NCI-H82 (cell line): ENCODE measurements at places on chromosomes 12 and 14.
A peak's percentile ranks its signal among the peaks of the same experiment; 100 is the strongest.

- no peak for DNase-seq
Observed at GRCh38 chr12:105832806-105833205, 305.9 kb downstream of the NUAK1 start.

DNA sequence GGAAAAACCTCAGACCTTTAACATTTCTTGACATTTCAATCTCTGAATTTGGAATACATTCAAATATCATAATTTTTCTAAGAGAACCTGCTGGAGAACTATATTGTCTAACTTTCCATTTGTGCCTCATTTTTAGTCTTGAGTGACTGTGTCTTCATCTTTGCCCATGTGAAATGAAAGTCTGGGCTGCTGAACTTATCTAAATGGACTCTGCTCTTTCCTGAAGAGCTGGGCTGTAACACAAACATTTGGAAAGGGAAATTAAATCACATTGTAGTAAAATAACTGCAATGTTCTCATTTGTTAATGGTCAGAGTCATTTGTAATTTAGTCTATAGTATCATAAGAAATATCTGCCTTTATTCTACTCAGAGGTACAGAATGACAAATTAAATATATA, 373.1 kb downstream of the LRIG3 start:
- DNase-seq, result no peak

- DNase-seq, result no peak
Observed at GRCh38 chr12:96297504-96297903, 102.7 kb downstream of the CDK17 start.

DNA sequence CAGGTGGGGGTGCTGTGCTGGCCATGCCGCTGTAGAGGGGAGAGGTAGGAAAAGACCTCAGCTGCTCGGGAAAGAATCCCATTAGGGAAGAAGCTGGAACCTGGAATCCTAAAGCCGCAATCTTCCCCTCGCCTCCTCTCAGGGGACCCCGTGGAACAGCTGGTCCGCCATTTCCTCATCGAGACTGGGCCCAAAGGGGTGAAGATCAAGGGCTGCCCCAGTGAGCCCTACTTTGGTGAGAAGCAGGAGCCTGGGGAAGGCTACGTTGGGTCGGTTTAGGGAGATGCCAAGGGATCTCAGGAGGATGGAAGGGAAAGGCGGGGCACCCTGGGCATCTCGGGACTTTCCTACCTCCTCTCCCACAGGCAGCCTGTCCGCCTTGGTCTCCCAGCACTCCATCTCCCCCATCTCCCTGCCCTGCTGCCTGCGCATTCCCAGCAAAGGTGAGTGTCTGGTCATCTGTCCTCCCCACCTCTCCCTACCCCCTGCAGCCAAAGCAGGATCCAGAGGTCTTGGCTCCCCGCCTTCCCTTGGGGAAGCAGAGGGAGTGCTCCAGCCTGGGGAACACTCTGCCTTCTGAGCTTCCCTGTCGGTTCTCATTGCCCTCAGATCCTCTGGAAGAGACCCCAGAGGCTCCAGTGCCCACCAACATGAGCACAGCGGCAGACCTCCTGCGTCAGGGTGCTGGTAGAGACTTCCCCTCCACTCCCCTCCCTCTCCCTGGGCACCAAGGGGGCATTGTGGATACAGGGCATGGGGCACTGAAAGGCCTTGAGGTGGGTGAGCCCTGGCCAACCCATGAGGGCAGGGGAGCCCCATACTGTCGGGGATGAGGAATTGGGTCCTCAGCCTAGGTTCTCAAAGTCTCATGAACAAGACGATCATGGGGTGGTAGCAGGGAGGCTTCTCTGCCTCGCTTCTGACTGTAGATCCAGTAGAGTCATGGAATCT, 12.4 kb downstream of the TNS2 start:
- no peak for DNase-seq

GRCh38 chr12:8912914-8913313, 1.4 kb upstream of the PHC1 start:
- peak; percentile 33 for DNase-seq

GRCh38 chr14:101480022-101480746, 81.1 kb upstream of the DIO3 start:
- peak; percentile 84 for DNase-seq

DNA sequence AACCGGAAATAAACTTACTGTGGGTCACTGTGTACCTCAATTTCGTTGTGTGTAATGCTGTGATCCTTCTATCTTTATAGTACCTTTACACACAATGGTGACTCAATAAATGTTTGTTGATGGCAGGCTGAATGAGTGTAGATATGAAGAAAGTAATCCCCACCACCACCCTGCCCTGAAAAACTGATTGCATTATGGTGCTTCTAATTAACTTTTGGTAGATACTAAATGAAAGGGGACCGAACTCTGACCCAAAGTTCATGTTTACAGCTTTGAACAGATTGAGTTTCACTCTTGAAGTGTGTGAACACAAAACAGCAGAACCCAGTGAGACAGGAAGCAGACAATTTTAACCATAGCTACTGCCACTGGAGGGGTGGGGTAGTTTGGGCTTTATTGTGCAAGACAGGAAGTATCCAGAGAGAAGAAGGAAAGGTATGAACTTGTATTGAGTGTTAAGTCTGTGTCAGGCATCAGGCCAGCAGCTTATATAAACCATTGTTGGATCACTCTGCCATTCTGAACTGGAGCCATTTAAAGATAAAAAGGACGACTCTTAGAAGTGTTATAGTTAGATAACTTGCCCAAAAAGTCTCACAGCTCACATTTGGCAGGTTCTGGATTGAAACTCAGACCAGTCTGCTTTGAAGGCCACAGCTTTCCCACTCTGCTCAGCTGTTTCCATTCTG, 197.0 kb upstream of the AMIGO2 start:
- DNase-seq, result peak; percentile 81

GRCh38 chr12:292186-292585, 29.6 kb upstream of the SLC6A13 start:
- DNase-seq, result no peak

DNA sequence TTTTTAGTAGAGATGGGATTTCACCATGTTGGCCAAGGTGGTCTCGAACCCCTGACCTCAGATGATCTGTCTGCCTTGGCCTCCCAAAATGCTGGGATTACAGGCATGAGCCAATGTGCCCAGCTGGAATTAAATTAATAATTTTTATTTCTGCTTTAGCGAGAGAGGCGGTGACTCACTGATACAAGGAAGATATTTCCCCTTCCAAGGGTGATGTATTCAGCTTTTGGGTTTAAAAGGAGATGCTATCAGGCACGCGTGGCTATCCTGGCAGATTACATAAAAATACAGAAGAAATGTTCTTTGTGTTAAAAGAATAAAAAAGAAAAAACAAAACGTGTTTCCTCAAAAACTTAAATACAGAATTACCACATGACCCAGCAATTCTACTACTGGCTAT, 12.4 kb upstream of the P2RX7 start:
- no peak for DNase-seq

GRCh38 chr12:109858764-109859163, 21.6 kb downstream of the GLTP start:
- no peak for DNase-seq

- no peak for DNase-seq
Observed at GRCh38 chr12:99151744-99152143, 495.8 kb upstream of the GARIN6 start.

DNA sequence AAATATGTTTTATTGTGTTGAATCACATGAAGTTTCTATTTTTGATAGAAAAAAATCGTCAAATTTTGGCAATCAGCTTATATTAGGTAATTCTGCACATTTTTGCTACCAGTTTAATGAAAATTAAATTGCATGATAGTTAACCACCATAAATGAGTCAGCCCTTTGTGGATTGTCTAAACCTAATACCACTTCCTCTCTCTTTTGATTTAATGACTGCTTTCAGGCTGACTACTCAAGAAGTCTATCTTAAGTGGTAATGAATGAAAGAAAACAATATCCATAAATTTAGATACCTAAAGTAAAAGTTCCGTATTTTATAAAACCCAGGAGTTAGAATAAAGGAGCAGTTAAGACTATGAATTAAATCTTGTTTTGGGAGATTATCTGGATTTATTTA, 450.5 kb downstream of the TMEM117 start:
- peak; percentile 68 for DNase-seq

DNA sequence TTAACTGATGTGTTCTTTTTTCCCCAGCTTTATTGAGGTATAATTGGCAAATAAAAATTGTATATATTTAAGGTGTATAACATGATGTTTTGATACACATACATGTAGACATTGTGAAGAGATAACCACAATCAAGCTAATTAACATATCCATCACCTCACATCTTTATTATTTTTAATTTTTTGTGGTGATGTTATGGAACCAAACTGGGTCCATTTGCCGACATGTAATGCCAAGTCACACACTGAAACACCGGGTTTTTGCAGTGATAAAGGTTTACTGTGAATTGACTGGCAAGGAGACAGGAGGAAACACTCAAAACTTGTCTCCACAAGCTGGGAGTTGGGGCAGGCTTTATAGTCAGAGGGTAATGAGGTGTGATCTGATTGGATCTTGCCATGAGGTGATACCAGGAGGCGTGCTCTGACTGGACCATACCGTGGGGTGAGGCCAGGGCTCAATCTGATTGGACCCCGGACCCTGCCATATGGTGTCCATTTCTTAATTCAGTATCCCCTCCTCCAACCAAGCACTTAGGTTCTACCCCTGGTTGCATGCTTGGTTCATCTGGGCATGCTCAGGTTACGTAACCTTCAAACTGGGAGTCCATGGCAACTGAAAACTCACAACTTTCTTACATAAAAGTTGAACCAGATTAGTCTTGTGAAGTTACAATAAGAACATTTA, 11.8 kb upstream of the WSCD2 start:
- peak; percentile 83 for DNase-seq

GRCh38 chr12:24921251-24922038, 27.5 kb downstream of the BCAT1 start:
- no peak for DNase-seq

- DNase-seq, result peak; percentile 93
Observed at GRCh38 chr12:106885026-106885425, 70.7 kb upstream of the TMEM263 start.

DNA sequence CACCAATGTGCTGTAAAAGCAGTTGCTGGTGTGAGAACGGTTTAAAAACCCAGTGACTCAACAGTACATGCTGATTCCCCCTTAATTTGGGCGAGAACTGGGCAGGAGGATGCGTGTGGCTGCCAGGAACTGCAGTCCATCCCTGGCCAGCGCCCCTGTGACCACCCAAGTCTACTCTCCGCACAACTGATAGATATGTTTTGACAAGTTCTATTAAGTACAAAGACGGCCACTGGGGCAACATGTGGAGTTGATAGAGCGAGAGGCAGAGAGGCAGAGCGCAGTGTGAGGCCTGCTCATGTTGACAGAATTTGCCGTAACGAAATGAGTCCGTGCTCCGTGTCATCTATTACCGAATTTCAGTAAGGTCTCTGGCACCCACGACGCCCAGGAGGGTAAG, 855.0 kb downstream of the BCL11B start:
- DNase-seq, result no peak
